ENCODE measurements at places on chromosomes 5 and 9.
A peak's percentile ranks its signal among the peaks of the same experiment; 100 is the strongest.

DNA sequence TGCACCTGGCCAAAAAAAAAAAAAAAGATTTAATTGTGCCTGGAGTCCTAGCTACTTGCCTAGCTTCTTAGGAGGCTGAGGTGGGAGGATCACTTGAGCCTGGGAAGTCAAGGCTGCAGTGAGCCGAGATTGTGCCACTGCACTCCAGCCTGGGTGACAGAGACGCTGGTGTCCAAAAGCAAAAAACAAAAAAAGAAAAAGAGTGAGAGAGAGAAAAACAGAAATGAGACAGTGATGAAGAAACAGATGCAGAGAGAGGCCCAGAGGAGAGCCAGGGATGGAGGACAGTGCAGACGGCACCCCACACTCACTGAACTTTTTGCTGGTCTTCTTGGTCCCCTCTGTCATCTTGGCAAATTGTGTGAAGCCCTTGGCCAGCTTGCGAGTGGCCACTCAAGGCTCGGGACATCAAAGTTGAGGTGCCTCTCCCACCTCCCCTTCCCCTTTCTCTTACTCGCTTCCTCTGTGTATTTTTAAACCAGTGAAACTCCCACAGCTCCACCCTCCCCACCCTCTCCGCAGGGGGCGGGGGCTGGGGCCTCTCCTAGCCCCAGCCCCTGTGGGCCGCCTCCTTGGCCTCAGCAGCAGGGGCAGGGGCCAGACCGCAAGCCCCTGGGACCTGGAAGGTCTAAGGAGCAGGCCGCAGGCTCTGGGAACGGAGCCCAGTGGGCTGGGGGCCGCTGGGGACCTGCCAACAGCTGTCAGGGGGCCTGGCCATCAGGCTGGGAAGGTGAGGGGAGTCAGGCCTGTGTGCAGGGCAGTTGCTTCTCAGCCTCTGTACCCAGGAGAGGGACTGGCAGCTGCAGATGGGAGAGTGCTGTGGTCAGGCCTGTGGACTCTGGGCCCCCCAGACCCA, at the start of gene SH2D3C:
TSS of gene SH2D3C (minus strand) at position 387 of the 856 bp plus-strand sequence. CDS start at position 348, 39 bp downstream.
- DNase-seq: no peak

- DNase-seq: no peak
These were observed 2.0 kb downstream of the NKD2 start for GRCh38 chr5:1010641-1011046.

DNA sequence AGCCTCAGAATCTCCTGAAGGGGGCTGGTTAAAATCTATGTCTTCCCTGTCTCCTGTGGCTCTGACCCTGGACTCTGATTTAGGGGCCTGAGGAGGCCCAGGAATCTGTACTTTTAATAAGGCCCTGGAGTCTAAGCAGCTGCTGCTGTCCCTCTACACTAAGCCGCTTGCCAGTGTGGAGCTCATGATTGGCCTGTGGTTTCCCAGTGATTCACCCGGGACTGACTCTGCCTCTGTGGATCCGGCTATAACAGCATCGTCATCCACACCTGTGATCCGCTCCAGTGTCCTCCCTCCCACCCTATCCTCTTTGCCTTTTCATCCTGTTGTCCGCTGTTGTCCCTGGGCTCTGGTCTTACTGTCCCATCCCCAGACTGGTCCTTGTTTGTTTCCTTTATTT, 3.7 kb downstream of the SLC31A2 start:
- DNase-seq: no peak

DNA sequence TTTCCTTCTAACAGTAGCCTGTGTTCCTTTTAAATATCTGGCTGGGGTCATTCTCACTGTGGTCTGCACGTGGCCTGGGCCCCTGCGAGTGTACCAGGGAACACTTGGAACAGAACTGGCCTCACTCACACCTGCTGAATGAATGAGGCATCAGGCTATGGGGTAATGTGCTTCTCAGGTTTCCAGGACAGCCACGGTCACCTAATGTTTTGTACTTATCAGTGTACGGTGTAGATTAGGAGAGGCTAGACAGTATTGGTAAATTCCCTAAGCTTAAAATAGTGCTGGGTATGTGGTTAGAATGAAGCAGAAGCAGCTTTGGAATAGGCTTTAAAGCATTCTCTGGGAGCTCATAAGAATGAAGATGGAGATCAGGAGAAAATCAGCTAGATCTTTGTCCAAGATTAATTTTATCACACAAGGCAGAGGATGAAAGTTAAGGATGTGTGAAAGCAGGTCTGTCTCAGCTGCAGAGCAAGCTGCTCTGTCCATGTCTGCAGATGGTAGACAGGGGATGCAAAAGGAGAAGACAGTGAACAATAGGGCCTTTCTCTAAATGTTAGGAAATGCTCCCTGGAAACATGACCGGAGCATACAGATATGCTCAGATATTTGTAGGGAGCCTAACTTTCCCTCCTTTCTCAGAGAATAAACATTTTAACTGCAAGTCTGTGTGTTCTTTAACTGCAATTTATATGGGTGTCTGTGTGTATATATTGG, 267.5 kb downstream of the NR3C1 start:
- no peak for DNase-seq

- peak; percentile 67 for DNase-seq
These were observed 2.3 kb upstream of the ZNF782 start for GRCh38 chr9:96856363-96857286.

GRCh38 chr5:73028991-73029595, 73.3 kb downstream of the FCHO2 start:
- DNase-seq: no peak

GRCh38 chr9:37609735-37610397, 17.5 kb upstream of the TOMM5 start:
- no peak for DNase-seq

DNA sequence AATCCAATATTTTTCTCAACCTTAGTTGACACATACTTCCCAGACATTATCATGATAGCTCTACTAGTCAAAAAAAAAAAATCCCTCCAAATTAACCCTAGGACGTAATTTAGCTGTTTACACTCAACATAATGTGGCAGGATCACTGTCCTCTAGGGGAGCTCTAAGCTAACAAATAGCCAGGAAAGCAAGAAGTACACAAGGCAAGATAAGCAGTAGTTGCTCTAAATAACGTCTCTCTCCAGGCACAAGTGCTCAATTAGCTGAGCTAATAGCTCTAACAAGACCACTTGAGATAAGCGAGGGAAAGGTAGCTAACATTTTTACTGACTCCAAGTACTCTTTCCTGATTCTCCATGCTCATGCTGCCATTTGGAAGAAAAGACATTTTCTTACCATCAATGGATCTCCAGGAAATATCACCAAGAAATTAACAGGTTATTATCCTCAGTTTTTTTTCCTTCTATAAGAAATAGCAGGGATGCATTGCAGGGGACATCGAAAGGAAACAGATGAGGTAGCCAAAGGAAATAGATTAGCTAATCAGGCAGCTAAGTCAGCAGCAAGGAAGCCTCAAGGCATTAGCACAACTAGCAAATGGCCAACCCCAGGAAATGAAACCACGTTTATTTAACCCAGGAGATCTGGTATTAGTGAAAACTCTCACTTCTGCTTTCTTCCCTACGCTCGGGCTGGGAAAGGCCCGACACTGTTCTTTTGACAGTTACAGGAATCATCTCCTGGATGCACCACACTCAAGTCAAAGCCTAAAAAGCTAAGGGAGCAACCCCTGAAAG, 614.1 kb downstream of the PTPRD start:
- no peak for DNase-seq

DNA sequence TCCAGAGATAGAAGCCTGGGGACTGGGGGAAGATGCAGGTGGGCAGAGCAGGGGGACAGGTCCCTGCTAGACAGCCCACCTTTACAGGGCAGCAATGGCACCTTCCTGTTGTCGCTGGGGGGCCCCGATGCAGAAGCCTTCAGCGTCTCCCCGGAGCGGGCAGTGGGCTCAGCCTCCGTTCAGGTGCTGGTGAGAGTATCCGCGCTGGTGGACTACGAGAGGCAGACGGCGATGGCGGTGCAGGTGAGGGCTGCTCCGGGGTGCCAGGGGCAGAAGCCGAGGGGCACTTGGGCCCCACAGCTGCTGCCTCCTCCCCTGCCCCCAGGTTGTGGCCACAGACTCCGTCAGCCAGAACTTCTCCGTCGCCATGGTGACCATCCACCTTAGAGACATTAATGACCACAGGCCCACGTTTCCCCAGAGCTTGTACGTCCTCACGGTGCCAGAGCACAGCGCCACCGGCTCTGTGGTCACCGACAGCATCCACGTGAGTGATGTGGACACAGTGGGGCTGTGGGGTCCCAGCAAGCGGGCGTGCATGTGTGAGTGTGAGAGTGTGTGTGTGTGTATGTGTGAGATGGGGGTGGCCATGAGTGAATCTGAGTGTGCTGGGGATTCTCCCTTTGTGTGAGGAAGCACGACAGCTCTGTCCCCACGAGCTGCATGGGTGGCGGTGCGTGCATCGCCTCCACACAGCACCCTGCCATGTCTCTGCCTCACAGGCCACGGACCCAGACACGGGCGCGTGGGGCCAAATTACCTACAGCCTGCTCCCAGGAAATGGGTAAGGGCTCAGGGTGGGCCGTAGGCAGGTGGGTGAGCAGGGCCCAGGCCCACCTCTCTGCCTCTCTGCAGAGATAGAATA, 28.4 kb downstream of the CDHR2 start:
- no peak for DNase-seq

GRCh38 chr5:167671176-167671575, 620.3 kb upstream of the WWC1 start:
- no peak for DNase-seq

DNA sequence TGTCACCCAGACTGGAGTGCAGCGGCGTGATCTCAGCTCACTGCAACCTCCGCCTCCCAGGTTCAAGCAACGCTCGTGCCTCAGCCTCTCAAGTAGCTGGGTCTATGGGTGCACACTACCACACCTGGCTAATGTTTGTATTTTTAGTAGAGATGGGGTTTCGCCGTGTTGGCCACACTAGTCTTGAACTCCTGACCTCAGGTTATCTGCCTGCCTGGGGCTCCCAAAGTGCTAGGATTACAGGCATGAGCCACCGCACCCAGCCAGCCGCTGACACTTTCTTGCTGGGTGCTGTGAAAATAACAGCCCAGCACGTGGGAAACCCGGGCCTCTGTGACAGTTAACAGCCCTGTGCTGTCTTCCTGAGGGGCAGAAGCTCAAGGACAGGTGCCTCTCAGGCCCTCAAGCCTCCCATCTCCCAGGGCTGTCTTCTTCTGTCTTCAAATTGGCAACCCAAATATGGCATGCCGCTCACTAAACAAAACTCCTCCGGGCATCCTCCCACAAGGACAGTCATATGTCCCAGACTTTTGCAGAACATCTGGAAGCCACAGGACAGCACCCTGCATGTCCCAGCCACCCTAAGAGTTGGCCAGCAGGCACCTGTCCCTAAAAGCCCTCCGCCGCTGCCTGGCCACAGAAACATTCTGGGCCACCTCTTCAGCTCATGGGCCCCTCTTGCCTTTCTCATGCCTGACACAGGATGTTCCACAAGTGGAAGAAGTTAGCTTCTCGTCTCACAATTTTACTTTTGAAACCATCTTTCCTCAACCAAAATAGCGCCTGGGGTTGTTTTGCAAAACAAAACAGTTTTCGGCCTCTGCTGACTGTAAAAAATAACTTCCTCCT, 233.6 kb downstream of the SYK start:
- DNase-seq: no peak

DNA sequence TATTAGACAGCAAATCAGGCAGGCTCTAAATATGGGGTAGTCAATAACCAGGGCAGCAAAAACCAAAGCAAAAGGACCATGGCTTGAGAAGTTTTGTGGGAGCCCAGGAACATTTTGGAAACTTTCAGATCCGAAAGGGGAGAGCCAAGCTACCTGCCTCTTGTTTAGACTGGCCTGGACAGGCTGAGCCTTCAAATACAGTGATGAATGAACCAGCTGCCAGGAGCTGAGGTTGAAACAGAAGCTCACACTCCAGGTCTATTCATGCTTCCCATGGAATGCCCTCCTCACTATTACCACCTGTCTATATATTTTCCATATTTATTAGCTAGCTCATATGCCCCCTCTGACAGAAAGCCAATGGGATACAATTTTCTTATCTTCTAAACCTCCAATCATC, 150.8 kb upstream of the SLC44A1 start:
- DNase-seq: no peak

DNA sequence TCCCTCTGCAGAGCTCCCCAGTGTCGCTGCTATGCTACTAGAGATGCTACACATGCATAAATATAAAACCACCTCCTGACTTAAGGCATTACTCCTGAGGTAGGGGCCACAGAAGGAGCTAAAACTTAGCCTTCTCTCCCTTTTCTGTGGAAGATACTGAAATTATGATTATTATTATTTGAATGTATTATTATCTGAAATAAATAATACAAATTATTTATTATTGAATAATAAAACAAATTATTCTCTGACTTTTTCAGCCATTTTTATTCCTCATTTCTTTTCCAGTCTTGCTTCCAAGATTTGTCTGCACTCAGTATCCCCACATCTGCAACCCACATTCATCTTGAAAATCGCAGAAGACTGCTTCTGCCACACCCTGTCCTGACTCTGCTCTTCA, 414.9 kb upstream of the ACO1 start:
- no peak for DNase-seq

GRCh38 chr9:115115117-115115880, 2.7 kb downstream of the TNC start:
- no peak for DNase-seq

DNA sequence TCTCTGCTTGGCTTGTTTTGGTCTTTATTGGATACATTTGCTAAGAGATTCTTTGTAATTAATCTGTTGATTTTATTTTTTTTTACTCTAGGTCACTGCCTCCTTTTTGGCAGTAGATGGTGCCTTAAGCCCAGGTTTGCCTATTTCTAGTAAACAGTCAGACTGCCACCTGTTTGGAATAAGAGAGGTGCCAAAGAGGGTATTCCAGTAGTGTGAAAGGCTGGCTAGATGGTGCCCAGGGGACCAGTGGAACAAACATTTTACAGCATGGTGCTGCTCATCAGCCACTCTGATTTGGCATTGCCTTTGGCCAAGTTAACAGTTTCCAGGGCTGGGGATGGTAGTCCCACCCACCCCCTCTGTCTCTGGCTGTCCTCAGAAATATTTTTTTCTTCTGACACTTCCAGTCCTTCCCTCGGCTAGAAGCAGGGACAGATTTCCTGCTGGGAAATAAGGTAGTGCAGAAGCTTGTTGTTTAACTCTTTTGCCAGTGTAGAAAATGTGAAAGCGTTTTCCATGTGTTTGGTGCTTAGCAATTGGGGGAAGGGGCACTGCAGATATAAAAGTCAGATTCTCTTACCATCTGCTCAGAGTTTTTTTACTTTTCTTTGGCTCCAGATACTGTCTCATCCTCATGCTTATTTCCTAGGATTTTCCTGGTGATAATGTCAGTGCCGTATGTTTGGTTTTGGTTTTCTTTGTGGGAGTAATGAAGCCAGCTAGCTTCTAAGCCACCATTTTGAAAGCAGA, 36.6 kb upstream of the FBXL7 start:
- DNase-seq: no peak

GRCh38 chr5:53456366-53456765, 24.1 kb upstream of the FST start:
- DNase-seq: no peak

DNA sequence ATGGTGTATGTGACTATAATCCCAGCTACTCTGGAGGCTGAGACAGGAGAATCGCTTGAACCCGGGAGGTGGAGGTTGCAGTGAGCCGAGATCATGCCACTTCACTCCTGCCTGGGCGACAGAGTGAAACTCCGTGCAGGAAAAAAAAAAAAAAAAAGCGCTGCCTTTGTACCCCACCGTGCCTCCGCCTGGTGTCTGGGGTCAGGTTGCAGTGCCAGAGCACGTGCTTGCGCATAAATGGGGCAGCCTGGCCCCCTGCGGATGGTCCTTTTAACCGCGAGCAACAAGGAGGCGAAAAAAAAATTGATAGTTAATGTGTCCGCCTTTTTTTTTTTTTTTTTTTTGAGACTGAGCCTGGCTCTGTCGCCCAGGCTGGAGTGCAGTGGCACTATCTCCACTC, 6.3 kb upstream of the CCNB1 start:
- DNase-seq: no peak

All from memory B cell (primary cell).